ENCODE measurements at places on chromosomes 4 and X.

DNA sequence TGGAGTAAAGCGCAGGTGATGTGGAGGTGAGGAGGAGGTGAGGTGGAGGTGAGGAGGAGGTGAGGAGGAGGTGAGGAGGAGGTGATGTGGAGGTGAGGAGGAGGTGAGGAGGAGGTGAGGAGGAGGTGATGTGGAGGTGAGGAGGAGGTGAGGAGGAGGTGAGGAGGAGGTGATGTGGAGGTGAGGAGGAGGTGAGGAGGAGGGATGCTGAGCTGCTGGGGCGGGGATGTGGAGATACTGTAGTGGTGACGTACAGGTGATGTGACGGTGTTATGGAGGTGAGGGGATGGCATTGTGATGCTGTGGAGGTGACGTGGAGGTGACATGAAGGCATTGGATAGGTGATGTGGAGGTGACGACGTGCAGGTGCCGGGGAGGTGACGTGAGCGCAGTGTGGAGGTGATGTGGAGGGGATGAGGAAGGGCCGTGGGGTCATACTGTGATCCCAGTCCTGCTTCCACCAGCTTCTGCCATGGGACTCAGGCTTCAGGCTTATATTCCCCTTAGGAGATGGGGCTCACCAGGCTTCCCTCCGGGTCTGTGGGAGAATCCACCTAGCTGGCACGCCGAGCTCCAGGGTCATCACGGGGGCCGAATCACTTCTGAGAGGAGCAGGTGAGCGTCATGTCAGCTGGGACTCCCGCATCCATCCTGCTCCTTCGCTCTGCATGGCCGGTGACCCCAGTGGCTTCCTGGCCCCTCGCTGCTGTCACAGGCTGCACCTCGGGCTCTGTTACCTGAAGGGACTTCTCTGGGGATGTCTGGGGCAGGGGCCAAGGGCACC lies 47.9 kb upstream of the GRPEL1 start:
- no peak for DNase-seq

- DNase-seq, result peak; percentile 69
Observed at GRCh38 chrX:132022967-132023895, at the start of gene STK26. TSS of gene STK26 (plus strand) at chrX:132023302. CDS start at chrX:132023618, 316 bp downstream.

GRCh38 chr4:139773560-139774318 lies 108.1 kb downstream of the MGST2 start:
- DNase-seq, result no peak

GRCh38 chr4:30968926-30969325 lies 248.8 kb downstream of the PCDH7 start:
- no peak for DNase-seq

DNA sequence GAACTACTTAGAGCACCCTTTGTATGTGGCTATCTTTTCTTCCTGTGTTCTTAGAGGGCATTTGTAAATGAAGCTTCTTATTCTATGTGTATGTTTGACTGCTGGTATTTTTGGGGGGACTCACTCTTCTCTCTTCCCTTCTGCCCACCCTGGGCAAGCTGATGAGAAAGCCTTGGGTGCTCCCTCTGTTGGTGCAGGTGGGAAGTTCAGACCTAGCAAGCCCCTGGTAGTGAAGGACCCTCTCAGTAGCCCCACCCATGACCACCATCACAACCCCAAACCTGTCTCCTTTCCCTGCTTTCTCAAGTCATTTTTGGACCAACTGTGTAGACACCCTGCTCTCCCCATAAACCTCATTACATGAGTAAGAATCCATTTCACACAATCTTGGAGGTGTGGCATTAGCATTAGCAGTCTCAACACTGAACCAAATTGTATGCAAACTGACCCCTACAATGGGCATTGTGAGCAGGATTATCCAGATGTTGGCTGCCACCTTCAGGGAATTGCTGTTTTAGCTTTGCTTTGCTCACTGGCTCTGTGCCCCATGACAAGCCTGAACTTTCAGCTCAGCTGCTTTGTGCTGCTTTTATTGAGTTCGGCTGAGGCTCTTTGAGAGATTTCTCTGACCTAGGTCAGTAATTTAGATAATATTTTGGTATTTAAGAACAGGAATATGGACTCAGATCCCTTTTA lies 27.9 kb downstream of the TRIM61 start:
- DNase-seq, result no peak

DNA sequence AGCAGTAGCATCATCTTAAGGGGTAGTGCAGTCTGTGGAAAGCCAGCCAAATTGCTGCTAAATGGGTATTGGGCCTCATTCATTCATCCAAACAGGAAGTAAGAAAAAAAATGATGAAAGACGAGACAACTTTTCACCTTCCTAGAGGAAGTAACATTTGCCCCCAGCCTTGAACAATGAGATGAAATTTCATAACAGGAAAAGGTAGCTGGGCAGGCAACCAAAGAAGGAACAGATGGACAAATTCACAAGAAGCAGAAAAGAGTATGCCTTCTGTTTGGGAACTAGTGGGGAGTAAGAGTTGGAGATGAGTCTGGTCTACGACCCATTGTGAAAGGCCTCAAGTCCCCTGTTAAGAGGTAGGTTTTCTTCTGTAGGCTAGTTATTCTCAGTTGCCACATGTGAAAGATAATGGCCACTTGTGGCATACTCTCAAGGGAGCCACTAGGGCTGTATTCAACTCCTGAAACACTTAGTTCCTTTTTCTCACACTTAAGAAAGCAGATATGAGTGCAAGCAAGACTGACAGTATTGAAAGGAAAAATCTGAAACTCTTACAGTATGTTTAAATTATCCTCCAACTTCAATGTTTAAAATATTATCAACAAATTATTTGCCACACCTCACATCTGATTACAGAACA lies 190.4 kb downstream of the AR start:
- no peak for DNase-seq

GRCh38 chr4:26751838-26752237 lies 108.8 kb upstream of the STIM2 start:
- no peak for DNase-seq

DNA sequence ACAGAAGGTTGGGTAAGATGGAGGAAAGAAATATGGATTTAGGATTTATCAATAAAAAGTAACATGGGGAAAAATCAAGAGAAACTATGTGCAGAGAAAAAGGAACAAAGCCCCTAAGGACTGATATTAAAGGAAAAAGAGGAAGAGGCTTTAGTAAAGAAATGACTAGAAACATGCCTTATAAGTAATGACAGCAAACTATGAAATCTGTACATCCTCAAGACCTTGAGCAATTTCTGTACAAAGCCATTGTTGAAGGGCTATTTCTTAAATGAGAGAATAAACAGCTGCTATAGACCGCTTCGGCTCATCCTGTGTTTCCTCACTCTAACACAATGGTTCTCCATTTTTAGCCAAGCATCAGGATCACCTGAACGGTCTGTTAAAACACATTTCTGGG lies 180.3 kb upstream of the ATOH1 start:
- no peak for DNase-seq

GRCh38 chr4:145881989-145882388 lies 56.6 kb downstream of the ZNF827 start:
- DNase-seq, result no peak

GRCh38 chr4:121773883-121774282 lies 8.9 kb upstream of the SMIM43 start:
- DNase-seq, result no peak

DNA sequence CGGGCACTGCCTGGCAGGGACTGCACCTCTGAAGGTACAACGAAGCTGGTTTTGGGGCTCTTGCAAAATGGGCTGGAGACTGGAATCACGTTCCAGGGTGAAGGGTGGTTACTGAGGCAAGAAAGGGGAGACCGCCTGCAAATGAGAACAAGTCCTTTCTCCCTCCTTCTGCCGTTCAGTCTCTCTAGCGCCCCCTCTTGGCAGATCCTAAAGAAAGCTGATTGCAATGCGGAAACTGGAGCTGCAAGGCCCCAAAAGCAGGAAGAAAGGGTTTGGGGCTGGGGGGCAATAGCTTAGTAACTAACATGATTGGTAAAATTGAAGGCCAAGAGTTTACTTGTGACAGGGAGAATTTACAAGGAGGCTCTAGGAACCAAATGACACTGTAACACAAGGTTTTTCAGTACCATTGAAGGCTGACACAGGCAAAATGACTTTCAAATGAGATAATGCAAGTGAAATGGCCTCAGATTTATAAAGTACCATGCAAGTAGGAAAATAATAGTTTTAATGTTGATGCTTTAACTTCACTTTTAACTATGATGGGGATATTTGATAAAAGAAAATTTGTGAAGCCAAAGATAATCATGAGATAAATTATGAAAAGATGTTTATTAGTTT lies 222.7 kb upstream of the HAND2 start:
- DNase-seq, result peak; percentile 29
